Activated CD4-positive, alpha-beta T cell treated with anti-CD3 and anti-CD28 coated beads, Interleukin-2, amount 50 U/mL, for 24 hours (primary cell): ENCODE measurements at places on chromosomes 2 and 18.
A peak's percentile ranks its signal among the peaks of the same experiment; 100 is the strongest.

DNA sequence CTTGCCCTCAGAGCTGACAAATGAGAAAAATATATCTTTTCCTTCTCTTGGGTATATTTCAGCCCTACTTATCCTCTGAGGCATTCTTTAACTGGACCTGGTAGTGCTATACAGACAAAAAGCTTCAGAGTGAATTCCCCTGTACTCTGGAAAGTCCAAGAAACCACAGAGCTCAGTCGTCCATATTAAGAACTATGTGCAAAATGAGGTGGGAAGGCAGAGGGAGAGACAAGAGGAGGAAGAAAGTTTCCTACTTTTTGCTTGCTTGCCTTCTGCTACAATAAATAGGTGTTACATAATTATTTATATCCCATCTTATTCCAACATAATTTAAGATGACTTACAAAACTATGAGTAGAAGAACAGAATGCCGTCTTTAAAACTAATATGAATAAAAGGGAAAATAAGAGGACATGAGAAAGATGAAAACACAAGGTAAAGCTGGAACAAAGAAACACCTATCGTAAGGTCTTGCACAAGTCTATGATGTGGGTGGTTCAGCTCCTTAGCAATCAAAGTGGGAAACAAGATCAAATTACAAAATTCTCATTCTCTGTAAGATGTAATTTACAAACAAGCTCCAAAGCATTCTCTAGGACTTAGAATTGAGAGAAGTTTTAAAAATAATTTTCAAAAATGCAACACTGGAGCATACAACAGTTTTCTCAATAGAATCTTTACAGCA lies 97.9 kb downstream of the BAZ2B start:
- no peak for DNase-seq

DNA sequence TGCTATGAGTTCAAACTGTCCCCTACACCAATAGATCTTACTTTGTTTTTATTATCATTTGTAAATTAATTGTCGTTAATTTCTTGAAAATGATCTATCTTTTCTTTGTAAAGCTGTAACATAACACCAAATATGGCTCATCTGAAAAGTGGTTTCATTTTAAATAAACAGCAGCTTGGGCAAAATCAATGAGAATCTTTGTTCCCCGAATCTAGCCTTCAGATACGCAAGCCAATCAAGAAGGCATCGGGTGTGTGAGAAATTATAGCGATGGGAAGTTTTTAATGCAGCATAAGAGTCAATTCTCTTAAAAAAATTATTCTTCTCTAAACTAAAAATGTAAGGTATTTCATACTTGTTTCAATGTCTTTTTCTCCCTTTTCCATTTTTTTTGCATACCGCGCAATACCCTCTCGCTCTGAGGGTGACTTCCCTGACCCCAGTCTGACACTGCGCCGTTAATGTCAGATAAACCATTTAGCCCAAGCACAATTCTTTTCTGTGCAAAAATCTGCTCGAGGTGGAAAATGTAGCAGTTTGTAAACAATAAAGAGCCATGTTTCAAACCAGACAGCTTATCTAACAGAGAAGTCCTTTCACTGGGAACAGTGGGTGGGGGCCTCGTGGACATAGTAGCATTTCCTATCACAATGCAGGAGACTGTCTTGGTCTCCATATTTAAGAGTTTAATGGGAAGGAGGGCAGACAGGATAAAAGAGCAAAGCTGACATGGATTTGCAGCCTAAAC lies 129.4 kb downstream of the TCF4 start:
- no peak for DNase-seq

DNA sequence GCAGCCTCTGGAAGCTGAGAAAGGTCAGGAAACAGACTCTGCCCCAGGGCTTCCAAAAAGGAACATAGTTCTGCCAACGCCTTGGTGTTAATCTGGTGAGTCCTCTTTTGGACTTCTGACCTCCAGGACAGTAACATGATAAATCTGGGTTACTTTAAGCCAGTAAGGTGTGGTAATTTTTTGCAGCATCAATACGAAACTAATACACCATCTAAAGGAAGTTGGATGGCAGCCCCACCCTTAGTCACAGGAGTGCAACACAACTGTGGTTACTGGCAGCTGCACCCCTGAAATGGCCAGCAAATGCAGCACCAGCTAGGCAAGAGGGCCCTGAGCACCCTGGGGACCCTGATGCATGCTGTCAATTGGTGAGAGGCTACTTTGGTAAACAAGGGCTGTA lies 25.8 kb downstream of the CREG2 start:
- DNase-seq, result no peak

GRCh38 chr18:47286776-47287410 lies 35.4 kb upstream of the SKOR2 start:
- no peak for DNase-seq

DNA sequence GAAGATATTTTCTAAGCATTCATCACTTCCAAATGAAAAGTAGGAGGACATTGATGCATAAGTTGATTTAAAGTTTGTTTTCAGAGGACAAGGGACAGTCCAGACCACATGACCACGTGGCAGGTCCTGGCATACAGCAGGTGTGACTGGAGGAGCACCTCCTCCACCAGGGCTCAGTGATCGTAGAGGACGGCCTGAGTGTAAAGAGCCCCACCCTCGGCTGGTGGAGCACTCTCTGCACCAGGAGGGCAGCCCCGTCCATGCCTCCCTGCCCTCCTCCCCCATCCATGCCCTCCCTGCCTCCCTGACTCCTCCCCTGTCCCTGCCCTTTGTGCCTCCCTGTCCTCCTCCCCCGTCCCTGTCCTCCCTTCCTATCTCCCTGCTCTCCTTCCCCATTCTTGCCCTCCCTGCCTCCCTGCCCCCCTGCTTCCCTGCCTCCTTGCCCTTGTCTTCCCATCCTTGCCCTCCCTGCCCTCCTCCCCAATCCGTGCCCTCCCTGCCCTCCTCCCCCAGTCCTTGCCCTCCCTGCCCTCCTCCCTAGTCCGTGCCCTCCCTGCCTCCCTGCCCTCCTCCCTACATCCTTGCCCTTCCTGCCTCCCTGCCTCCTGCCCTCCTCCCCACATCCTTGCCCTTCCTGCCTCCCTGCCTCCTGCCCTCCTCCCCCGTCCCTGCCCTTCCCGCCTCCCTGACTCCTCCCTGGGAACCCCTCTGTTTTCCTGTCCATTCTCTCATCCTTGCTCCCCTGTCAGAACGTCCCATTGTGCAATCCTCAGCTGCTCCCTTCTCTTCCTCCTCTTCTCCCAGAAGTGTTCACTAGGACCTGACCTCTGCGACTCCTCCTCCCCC lies 47.9 kb downstream of the ANKMY1 start:
- no peak for DNase-seq

- no peak for DNase-seq
Observed at GRCh38 chr2:240775905-240776304, 44.1 kb downstream of the KIF1A start.

GRCh38 chr2:232525791-232526371 lies at the start of gene CHRND:
Gene CHRND (plus strand): TSS chr2:232526160. CDS start chr2:232526216, 56 bp downstream.
- DNase-seq, result no peak

- DNase-seq, result no peak
Observed at GRCh38 chr18:36624451-36625167, 204.2 kb downstream of the TPGS2 start.

GRCh38 chr2:83630351-83630750 lies 828.7 kb downstream of the SUCLG1 start:
- no peak for DNase-seq

GRCh38 chr2:173134703-173135102 lies 59.1 kb downstream of the MAP3K20 start:
- DNase-seq, result no peak

DNA sequence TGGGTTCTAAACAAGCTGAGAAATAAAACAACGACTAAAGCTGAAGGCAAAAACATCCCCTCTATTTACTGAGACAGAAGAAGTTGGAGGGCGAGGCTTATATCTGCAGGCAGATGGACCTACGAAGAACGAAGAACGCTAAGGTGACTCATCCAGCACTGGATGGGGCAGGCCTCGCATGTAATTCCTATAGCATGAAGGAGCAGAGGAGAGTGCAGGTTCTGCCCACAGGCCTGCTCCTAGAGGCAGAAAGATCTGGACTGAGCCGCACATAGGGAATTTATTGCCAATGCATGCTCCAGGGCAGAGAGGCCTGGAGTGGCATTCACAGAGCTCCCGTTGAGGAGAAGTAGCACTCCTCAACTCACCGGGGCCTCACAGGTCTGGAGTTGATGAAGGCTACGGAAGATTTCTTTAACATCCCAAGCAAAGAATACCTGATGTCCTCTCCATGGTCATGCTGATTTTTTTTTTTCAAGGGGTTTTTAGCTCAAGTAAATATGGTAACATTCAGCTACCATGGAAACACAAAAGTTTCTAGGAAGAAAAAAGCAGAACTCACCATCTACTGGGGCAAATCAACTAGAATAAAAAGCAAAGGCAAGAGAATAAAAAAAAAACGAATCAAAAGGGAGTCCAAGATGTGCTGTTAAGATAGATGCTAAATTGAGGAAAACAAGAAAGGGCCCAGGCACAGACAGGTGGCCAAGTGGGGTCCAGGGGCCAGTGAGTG lies 10.4 kb upstream of the METTL21A start:
- DNase-seq, result no peak

DNA sequence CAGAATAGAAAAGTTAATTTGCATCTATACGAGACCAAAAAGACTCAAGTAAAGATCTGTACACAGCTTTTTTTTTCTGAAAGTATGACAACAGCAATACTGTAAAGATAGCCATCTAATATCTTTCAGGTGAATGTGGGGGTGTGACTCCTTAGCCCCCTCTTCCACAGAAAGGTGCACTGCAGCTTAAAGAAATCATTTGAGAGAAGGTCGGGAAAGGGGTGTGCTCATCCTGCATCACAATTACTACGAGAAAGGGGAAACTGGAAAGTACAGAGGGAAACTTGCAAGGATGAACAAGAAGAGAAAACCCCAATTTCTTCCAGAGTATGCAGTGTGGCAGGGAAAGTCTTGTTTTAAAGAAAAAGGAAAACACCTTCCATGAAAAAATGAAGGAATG lies 255.6 kb downstream of the CCDC178 start:
- DNase-seq, result no peak

- no peak for DNase-seq
Observed at GRCh38 chr2:176175709-176176607, 12.5 kb upstream of the HOXD1 start.

- DNase-seq, result no peak
Observed at GRCh38 chr2:65901756-65902155, 469.4 kb upstream of the SPRED2 start.

DNA sequence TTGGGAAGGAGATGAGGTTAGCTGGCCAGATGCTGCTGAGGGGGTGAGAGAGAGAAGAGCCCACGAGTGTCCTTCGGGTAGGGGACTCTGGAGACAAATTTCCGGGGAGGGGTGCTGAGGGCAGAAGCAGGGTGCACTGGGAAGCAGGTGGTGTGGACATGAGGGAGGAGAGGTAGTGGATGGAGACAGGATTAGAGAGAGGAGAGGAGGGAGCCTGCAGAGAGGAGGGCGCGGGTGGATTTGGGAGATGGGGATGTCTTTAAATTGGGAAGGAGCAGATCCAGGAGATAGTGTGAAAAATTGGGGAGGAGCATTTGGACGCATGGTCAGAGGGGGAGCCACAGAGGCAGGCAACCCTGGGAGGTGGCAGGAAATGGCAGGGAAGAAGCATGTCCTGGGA lies 154.7 kb downstream of the DYSF start:
- no peak for DNase-seq

- DNase-seq, result no peak
Observed at GRCh38 chr2:37617119-37617892, 54.1 kb downstream of the CDC42EP3 start.

DNA sequence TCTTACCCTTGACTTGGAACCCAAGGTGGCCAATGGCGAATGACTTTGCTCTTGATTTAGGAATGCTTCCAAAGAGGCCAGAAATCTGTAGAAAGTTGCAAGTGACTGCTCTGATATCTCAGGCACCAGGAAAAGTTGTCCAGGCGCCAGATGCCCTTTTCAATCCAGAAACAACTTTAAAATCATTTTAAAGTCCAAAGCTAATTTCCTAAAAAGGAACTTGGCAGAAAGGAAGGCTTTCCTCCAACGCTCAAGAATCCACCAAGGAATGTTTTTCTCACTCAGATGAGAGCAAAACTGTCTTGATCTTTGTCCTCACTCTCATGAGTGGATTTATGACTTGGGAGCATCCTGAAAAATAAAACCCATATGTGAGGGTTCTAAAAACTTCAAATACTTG lies 5.3 kb downstream of the NGEF start:
- DNase-seq, result no peak

GRCh38 chr2:236689393-236689700 lies 119.7 kb downstream of the ACKR3 start:
- DNase-seq, result no peak

GRCh38 chr2:191020742-191021381 lies 6.9 kb upstream of the STAT1 start:
- peak; percentile 57 for DNase-seq

GRCh38 chr2:24280161-24280560 lies 80.2 kb downstream of the ITSN2 start:
- no peak for DNase-seq

GRCh38 chr2:83055376-83056010 lies 1403.6 kb downstream of the SUCLG1 start:
- DNase-seq, result no peak

- DNase-seq, result no peak
Observed at GRCh38 chr2:18483896-18484295, 76.6 kb downstream of the RDH14 start.

- no peak for DNase-seq
Observed at GRCh38 chr2:226063704-226064440, 664.4 kb downstream of the NYAP2 start.

GRCh38 chr2:31319406-31320175 lies 85.6 kb downstream of the EHD3 start:
- DNase-seq, result no peak

GRCh38 chr18:13871701-13872100 lies 43.6 kb downstream of the MC2R start:
- DNase-seq, result no peak

GRCh38 chr2:201180010-201180409 lies 2.9 kb upstream of the CASP10 start:
- no peak for DNase-seq

- no peak for DNase-seq
Observed at GRCh38 chr2:127843677-127844076, 14.3 kb downstream of the POLR2D start.

- no peak for DNase-seq
Observed at GRCh38 chr18:42821492-42821891, 294.0 kb downstream of the RIT2 start.

GRCh38 chr2:189083106-189083505 lies 96.5 kb downstream of the COL5A2 start:
- no peak for DNase-seq

DNA sequence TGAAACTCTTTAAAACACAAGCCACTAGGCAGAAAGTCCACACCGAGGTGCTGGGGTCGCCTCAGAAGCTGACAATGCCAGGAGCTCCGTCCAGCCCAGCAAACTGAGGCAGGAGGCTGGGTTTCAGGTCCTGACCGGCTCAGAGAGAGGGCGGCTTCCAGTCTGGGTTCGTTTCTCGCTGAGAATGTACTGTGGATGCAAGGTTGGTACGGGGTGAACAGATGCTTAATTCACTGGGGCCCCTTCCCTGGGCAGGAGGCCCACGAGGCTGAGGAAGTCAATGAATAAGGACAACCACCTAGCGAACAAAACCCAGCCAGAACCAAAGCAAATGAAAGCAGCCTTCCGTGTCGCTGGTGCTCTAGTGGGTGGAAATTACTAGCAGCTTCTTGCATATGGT lies 142.0 kb downstream of the RTP5 start:
- DNase-seq, result no peak

- DNase-seq, result no peak
Observed at GRCh38 chr2:12341215-12341614, 375.5 kb upstream of the TRIB2 start.
